CD4-positive, alpha-beta T cell treated with Interleukin-4 for 4 hours (primary cell): ENCODE measurements at places on chromosomes 2 and 18.

- DNase-seq = no peak
Measured at GRCh38 chr18:39340418-39340817, 1774.8 kb upstream of the CELF4 start.

DNA sequence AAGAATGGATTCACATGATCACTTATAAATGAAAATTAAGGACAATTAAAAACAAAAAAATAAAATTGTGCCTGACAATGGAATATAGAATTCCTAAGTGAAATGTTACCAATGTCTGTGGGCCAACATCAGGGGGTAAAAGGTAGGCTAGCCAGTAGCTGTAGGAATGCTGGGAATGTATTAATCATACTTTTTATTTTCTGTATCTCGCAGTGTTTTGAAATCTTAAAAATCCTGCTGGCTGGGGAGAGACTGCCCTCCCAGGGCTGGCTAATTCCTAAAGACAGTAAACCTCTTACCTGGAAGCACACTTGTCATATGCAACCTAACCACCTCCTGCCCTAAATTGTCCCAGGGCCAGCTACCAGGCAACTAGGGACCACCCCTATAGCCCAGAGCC lies 69.8 kb downstream of the REV1 start:
- DNase-seq = no peak

DNA sequence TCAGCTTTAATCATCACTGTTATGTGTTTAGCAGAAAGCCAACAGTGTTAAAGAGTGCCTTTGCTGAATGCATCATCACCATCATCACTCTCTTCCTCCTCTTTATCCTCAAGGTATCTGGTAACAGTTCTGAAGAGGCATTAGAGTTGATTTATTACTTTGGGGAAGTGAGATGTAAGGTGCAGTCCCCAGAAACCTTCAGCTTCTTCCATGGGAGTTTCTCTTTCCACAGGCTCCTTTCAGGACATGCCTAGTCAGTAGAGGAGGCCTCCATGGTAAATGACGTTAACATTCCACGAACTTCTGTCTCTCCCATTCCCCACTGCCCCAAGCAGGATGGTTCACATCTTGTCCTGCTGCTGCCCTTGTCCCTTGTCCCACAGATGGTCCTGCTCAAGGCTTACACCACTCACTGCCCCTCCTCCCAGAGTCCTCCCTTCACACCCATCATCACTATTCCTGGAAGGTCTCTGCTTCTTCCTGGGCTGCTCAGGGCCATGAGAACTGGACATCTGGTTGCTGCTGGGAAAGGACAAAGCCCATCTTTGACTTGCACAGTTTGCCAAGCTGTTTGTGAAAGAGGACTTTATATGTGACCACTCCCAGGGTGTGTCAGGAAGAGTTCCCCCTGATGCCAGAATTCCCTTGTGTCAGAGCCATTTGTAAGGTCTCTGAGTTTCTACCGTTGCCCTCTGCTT lies 5.3 kb upstream of the REG1A start:
- DNase-seq = no peak

- no peak for DNase-seq
Measured at GRCh38 chr2:239533569-239534316, 132.9 kb upstream of the HDAC4 start.

GRCh38 chr2:236715491-236715961 lies 145.9 kb downstream of the ACKR3 start:
- no peak for DNase-seq

GRCh38 chr2:39805936-39806608 lies 27.0 kb upstream of the THUMPD2 start:
- no peak for DNase-seq

GRCh38 chr2:6639929-6640620 lies 225.6 kb downstream of the CMPK2 start:
- DNase-seq = no peak

- DNase-seq = peak; percentile 89
Measured at GRCh38 chr2:181106789-181107627, 126.6 kb downstream of the UBE2E3 start.

DNA sequence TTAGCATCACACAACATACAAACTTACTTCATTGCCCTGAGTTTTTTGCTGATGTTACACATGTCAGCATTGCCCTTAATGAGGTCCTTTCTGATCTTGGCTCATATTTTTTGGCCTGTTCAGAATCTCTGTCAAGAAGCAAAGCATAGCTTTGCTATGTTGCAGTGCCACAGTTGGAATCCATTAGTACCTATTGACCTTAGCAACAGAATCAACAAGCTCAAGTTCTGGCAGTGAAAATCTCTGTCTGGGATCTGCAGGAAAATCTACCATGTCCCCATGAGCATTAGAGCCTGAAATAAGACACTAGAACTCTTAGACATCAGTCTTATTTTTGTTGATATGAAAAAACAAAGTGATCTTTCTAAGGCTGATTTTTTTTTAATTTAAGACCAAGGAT lies 105.6 kb upstream of the FHL2 start:
- no peak for DNase-seq

DNA sequence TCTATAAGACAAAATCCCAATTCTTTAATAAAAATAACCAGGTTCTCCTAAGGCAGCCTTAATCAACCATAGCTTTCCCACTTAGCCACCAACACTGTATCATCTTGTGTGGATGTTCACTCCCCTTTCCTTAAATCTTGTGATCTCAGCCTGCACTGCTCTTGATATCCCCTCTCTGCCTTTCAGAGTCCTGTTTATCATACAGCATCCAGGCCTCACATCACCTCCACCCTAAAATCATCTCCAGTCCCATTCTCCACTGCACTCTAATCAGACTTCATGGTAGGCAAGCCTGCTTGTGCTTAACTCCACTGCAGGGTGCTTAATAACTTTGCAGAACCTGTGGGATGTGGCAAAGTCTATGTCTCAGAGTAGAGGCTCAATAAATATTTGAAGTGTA lies 18.8 kb downstream of the ARHGAP15 start:
- DNase-seq = no peak

GRCh38 chr2:220959391-220959802 lies 612.7 kb downstream of the EPHA4 start:
- DNase-seq = no peak

- DNase-seq = peak; percentile 76
Measured at GRCh38 chr18:46073474-46074331, 1.6 kb upstream of the PSTPIP2 start.

DNA sequence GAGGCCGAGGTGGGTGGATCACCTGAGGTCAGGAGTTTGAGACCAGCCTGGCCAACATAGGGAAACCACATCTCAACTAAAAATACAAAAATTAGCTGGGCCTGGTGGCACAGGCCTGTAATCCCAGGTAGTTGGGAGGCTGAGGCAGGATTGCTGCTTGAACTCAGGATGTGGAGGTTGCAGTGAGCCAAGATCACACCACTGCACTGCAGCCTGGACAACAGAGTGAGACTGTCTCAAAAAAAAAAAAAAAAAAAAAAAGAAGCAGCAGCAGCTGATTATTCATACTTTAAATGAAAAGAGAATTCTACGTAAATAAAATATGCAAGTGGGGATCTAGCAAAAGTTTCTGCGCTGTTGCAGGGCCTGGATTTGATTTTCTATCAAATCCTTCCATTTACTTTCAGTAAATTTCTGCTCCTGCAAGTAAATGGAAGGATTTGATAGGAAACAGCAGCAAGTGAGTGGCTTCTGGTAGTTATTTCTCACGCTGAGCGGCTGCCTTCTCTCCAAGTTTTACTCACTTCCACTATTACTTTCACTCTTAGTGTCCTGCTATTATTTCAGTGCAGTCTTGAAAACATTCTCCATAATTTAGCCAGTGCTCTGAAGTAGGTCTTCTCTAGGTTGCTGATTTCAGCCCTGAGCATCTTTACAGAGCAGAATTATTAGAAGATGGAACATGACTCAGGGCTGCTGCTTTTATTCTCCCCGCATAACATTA lies 68.4 kb downstream of the SLC16A14 start:
- DNase-seq = no peak

DNA sequence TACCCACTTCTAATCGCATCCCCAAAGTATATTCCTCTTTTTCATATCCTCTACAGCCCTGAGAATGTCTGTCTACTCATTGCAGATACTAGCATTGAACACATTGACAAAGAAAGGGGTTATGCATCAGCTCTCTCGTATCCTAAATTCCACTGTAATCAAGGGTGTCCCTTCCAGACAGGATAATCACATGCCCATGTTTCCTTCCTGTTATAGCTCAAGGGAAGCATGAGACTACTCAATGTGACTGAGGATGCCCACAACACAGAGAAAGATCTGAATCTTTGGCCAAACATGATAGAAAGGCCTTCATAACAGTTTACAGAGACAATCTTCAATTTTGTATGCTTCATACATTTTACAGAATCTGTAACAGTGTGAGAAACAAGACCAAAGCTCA lies 69.2 kb downstream of the HIBCH start:
- no peak for DNase-seq

- no peak for DNase-seq
Measured at GRCh38 chr2:105772362-105772761, 27.6 kb downstream of the NCK2 start.

DNA sequence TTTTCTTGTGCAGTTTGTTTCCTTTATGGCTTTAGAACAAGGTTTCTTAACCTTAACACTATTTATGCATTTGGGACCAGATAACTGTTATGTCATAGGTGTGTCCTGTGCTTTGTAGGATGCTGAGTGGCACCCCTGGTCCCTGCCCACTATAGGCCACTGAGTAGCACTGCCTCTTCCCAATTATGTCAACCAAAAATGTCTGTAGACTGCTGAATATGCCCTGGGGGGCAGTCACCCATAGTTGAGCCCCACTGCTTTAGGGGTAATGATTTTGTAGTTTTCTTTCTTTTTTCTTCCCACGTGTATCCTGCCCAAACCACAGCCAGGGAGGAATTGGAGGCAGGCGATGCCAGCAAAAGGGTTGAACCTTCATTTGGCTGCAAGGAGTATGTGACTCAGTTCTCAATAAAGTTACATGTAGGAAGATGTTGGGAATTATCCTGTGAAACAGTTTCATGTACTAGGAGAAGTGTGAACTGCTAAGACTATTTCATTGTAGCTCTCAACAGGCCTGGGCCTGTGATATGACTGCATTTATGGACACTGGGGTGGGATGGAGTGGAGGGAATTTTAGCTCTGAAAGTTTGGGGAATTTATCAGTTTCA lies 65.7 kb downstream of the FMNL2 start:
- no peak for DNase-seq

DNA sequence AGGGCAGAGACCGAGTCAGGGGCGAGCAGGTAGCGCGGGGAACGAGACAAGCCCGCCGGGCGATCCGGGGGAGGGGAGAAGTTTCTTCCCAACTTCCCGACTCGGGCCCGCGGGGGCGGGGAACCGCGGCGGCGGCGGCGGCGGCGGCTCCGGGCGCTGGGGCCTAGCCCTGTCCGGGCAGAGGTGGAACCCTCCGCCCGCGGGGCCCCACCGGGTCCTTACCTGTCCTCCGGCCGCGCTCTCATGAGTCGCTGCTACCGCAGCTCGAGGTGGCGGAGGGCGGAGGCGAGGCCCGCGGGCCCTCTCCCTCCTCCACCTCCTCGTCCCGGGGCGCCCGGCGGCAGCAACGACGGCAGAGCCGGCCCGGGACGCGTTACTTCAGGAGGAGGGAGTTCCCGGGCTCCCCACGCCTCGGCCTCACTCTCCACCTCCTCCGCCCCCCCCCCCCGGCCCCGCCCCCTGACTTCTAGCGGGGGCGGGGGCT lies at the start of gene YES1:
TSS of gene YES1 (minus strand) at position 351 of the 484 bp plus-strand sequence. CDS start 55,415 bp downstream, outside the sequence.
- no peak for DNase-seq

DNA sequence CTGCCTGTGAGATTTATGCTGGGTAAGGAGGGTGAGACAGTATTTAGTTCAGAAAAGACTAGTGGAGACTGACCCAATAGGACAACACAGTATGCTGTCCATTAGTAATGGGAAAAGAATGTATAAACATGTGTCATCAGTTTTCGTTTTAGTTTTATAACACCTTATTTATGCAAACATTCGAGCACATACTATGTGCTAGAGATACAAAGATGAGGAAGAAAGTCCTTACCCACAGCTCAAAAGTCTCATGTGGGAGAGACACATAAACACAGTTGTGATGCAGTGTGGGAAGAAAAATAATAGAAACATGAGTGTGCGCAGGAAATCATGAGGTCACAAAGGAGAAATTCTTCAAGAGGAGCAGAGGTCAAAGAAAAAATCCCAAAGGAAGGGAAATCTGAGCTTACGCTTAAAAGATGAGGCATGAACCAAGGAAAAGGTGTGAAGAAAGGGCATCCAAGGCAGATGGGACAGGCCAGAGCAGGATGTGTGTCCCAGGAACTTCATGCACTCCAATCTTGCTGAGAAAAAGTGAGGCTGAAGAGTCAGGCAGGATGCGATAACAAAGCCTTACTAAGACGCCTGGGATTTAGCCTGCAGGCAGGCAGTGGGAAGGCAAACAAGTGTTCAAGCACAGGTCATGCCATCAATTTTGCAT lies 8.1 kb downstream of the METTL21A start:
- no peak for DNase-seq

DNA sequence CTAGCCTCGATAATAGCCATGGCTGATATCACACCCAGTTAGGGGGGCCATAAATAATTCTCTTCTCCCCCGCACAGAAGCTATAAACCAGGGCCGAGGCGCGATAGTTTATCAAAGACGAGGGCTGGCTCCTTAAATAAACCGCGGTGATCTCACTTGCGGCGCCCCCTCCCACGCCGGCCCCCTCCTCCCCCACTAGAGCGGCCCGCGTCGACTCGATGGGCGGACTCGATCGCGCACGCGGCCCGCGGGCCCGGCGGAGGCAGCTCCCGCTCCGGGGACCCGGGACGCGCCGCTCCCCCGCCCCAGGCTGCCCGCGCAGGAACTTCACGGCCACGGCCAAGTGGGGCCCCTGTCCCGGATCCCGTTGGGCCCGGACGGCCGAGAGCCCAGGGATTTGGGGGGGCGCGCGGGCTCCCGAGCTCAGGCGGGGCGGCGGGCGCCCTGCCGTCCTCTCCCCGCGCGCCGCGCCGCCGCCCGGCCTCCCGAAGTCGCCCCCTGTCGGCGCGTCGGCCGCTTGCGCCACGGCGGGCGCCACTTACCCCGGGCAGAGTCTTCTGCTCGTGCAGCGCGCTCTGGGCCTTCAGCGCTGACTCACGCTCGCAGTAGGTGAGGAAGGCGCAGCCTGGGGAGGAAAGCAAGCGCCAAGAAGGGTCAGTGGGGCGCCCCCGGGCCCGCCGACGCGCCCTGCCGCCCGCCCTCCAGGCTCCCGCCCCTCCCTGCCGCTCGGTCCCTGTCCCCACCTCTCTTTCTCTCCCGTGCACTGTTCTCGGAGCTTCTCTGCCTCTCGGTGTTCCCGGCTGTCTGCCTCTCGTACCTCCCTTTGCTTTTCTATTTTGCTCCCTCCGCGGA lies 80.4 kb downstream of the CELF4 start:
- DNase-seq = no peak

GRCh38 chr2:199070322-199070949 lies 387.3 kb downstream of the SATB2 start:
- DNase-seq = no peak

- DNase-seq = no peak
Measured at GRCh38 chr2:20514596-20515269, 67.9 kb downstream of the RHOB start.
